ENCODE measurements at places on chromosomes 1 and 21.
A peak's percentile ranks its signal among the peaks of the same experiment; 100 is the strongest.

DNA sequence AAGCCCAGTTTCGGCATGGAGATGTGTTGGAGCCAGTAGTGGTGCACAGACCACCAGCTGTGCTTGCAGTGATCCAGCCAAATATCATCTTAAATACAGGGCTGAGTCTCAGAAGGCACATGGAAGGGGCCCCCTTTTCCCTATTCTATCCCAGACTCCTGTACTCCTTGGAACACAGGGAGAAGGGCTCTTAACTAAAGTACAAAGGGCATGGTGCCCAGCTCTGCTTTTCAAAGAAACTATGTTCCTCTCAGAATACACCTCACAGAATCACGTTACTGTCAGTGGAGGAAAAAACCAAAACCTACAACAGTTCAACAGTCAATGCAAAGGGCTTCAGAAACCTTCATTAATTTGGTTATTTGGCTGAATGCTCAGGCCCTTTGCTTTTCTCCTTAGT is 180.6 kb upstream of the C1orf105 start:
- no peak for DNase-seq

DNA sequence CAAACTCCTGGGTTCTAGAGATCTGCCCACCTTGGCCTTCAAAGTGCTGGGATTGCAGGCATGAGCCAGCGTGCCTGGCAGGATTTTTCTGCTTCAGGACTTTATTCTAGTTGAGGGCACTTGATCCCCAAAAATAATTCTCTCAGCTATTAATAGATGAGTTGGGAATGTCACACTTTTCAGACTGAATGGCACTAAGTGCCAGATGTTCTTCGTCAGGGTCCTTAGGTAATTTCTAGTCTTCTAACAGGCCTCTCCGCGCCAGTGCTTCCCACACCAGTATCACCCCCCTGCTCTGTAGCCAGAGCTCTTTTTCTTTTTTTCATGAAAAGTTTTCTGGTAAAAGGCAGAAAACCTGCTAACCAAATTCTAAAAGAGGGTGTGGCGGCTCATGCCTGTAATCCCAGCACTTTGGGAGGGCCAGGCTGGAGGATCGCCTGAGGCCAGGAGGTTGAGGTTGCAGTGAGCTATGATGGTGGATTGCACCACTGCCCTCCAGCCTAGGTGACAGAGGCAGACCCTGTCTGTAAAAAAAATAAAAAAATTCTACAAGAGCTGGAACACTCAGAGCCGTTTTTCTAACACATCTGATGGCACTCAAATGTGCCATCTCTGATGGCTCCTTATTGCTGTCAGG is 6.1 kb upstream of the SARS1 start:
- DNase-seq: peak; percentile 18

DNA sequence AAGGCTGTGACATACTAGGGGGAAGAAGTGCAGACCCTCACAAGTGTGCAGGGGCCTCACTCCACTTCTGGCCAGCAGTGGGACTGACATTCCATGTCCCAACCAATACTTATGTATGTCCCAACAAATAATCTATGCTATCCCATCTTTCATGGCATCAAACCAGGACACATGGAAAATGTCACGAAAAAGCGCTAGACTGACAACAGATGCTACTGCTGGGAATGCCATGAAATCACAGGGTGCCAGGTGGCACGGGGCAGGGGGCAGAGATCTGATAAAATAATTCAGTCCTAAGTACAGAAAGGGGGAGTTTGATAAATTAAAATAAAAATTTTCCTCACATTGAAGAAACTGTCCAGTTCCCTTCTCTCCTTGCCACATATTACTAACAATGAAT is 27.6 kb upstream of the BCAS2 start:
- DNase-seq: no peak

DNA sequence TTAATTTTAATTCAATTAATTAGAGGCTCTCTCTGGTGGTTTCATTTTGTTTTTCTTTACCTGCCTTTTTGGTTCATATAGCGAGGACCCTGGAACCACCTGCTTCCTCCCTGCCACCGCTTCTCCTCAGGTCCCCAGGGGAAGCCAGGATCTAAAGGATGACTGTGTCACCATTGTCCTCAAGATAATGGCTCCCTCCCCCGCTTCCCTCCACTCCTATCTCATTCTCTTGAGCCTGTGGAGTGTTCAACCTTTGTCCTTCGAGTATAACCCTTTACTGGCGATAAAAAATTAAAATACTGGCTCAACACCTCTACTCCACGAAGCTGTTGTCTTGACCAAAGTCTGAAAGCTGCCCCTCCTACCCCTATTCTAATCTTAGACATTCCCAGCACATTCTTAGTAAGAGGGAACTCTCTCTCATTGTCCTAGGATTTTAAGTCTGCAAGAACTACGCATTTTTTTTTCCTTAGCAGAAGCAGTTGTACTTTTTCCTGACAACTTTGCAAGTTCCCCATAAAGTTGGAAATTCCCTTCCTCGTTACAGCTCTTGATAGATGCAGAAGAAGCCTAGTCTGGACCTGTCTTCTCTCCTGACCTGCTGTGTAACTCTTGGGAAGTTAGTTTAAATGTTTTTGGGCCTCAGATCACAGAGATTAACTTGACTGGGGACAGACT is 12.6 kb upstream of the MAPKAPK2 start:
- DNase-seq: no peak

DNA sequence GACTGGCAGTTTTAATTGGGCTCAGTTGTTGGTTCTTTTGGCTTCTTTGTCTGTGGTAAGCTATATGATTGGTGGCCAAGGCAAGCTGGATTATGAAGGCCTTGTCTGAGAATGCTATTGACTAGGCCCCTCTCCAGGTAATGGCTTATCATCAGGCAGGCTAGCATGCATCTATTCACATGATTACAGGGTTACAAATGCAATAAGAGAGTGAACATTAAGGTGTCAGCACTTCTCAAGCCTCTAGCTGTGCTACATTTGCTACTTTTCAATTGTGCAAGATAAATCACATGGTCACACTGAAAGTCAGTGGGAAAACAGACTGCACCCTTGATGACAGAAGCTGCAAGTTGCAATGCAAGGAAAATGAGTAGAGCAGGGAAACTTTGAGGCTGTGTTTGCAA is 550.9 kb upstream of the TMPRSS15 start:
- DNase-seq: no peak

DNA sequence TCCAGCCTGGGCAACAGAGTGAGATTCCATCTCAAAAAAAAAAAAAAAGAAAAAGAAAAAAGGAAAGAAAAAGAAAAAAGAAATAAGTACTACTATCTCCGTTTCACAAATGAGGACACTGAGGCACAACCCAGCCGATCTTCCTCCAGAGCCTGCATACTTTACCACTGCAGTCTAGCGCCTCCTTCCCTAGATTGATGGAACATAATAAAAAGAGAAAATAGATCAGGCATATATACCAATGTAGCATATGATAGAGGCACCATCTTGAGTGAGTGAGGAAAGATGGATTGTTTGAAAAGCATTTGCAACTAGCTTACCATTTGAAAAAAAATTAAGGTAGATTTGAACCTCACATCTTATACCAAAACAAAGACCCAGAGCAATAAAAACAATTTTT is 5.2 kb upstream of the DPM3 start:
- DNase-seq: no peak

GRCh38 chr21:43867948-43868347 is 2.9 kb downstream of the AGPAT3 start:
- DNase-seq: no peak

GRCh38 chr1:117375327-117375726 is 8.1 kb downstream of the MAN1A2 start:
- no peak for DNase-seq

- DNase-seq: no peak
Measured at GRCh38 chr1:51592711-51593110, 24.2 kb upstream of the OSBPL9 start.

GRCh38 chr1:5311147-5311546 is 656.7 kb downstream of the AJAP1 start:
- no peak for DNase-seq

DNA sequence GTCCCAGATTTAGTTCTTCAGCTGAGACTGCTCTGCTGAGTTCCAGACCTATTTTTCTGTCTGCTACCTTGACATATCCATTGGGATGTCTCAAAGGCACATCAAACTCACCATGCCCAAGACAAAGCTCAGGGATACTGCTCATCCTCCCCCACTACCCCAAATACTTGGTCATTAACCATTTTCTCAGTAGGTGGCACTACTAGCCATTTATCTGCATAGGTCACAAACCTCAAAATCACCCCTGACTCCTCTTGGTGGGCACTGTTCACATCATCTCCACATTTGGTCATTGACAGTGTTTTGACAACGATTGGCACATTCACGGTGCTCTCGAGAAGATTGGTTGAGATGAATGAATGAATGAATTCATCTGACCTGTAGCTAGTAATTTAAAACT is 32.1 kb downstream of the CACNA1S start:
- no peak for DNase-seq

GRCh38 chr1:224774378-224774777 is 155.1 kb upstream of the DNAH14 start:
- DNase-seq: no peak

DNA sequence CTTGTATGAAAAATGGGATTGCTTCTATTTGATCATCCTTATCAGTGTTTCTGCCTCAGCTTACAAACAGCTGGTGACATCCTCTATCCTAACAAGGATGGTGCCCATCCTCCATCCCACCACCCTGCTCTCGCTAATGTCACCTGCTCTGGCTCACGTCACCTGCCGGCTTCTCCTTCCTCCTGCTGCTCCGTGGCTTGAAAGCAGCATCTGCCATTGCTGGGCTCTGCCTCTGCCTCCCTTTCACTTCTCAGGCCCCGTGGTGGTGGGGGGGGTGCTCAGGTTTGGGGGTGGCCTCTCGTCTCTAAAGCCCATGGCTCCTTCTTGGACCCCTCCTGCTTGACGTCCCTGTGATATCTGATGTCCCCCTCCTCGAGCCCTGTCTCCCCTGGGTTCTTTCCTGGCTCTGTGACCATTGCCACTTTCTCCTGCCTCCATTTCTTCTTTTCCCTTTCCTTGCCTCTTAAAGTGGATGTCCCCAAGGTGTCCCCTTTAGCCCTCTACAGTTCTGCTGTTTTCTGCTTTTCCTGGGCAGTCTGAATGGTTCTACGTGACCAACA is 135.5 kb upstream of the ERRFI1 start:
- DNase-seq: no peak

GRCh38 chr1:15735304-15736037 is 587 bp upstream of the SLC25A34 start:
- DNase-seq: no peak

DNA sequence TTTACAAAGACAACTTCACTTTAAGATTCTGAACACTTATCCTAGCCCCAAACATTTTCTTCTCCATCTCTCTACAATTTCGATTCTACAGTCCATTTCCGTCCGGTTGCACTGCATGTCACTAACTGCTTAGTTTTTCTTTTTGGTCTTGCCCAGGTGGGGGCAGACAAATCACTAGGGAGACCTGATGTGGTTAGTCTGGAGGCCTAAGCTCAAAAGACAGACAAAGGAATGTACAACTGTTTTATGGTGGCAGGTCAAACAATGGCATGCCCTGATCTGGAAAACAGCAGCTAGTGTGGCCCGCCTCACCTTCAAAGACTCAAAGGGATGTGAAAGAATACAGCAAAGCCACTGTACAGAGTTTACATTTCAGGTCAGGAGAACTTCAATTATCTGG is 3.8 kb downstream of the ETV3 start:
- DNase-seq: peak; percentile 43

- no peak for DNase-seq
Measured at GRCh38 chr1:205339197-205339702, 17.5 kb downstream of the KLHDC8A start.

DNA sequence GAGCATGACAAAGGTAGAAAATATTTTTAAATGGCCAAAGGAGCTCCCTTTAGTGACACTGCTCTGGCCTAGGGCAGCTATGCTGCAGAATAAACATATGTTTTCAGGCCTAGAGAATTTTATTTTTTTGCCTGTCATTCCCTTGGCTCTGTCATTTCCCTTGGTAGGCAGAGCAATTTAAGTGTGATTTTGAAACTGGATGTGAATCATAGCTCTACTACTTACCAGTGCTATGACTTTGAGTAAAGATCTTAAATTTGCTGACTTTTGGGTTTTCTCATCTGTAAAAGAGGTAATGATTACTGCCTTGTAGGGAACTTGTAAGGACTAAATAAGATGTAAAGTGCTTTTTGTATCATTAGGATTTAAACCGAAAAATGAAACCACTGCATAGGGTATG is 189.0 kb upstream of the ZRANB2 start:
- DNase-seq: no peak

DNA sequence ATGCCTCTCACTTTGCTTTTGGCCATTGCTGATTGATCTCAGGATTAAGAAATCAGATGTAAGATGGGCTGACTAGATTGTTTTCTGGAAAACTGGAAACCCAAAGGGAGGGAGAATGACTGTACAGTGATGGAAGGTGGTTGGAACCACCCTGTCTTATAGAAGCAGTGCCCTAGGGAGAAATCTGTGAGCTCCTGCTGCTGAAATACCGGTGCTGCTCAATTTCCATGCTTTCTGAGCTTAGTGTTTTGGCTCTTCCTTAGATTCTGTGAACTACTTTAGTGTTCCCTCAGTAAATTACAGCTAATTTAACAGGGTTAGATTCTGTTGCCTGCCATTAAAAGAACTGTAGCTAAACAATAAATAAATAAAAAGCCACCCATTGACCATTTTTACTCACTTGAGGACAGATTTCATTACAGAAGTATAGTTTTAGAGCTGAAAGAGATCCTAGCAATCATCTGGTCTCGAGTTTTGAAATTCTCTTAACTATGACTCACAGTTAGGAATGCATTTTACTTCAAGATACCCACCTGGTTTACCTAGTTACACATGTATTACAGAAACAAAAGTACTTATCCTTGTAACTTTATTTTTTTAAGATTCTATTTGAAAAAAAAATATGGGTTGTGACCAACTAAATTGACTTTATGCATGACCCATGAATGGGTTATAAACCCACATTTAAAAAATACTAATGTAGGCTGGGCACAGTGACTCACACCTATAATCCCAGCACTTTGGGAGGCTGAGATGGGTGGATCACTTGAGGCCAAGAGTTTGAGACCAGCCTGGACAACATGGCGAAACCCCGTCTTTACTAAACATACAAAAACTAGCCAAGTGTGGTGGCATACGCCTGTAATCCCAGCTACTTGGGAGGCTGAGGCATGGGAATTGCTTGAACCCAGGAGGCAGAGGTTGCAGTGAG is 33.2 kb downstream of the CAMSAP2 start:
- no peak for DNase-seq

- no peak for DNase-seq
Measured at GRCh38 chr1:234621657-234622335, 11.8 kb upstream of the IRF2BP2 start.

- no peak for DNase-seq
Measured at GRCh38 chr1:234208791-234209190, 164.5 kb upstream of the COA6 start.

- DNase-seq: no peak
Measured at GRCh38 chr1:243842161-243842560, 7.9 kb downstream of the AKT3 start.

DNA sequence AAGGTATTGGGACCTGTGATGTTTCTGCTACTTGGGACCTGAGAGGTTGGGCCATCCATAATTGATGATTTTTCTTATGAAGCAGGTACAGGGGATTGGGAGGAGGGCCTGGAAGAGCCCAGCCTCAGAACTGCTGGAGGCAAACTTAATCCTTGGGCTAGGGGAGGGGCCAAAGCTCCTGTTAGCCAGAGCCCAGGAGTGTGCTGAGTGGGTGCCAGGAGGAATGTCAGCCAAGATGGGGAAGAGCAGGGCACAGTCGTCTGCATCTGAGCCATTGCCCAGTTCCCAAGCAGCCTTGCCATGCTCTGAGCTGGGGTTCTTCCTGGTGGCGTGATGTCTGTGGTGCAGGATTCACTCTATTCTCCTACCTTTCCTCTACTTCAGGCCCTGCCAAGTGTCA is 5.8 kb downstream of the MAPKAPK2 start:
- DNase-seq: no peak

- DNase-seq: no peak
Measured at GRCh38 chr1:177425199-177425598, 254.4 kb downstream of the BRINP2 start.
